ENCODE measurements at places on chromosomes 2 and 18.

DNA sequence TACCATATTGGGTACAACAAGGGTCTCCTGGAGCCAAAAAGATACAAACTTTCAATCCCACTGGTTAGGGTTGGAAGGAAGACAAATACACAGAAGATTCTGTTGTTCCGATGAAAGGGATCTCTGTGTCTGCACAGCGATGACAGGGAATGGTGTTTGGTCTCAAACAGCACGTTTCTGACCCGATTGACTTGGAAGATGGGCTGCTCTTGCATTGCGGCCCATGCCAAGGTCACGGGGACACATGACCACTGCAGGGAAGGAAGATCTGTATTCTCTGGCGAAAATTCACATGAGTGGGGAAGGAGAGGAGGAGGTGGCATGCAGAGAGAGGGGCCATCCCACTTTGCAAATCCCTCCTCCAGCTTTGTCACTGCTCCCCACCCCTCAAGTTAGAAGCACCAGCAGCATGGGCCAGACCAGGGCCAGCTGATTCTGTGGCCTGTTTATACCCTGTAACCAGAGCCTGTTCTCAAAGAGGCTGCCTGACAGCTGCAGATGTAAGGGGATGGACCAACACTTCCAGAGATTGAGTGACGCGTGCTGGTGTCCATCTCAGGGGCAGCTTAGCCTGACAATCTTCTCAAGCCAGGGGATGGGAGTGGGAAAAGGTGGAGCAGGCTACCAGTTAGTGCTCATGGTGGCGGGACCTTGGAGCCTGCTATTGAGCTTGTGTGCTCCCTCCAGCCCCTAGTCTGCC, 57.2 kb downstream of the TNP1 start:
- DNase-seq: no peak

GRCh38 chr18:50820901-50821520, 1.2 kb upstream of the MRO start:
- no peak for DNase-seq

- DNase-seq: no peak
Observed at GRCh38 chr2:203993560-203993959, 57.0 kb downstream of the ICOS start.

GRCh38 chr2:128803222-128803621, 484.6 kb upstream of the HS6ST1 start:
- no peak for DNase-seq

- no peak for DNase-seq
Observed at GRCh38 chr18:75116809-75117208, 92.1 kb downstream of the PTGR3 start.

DNA sequence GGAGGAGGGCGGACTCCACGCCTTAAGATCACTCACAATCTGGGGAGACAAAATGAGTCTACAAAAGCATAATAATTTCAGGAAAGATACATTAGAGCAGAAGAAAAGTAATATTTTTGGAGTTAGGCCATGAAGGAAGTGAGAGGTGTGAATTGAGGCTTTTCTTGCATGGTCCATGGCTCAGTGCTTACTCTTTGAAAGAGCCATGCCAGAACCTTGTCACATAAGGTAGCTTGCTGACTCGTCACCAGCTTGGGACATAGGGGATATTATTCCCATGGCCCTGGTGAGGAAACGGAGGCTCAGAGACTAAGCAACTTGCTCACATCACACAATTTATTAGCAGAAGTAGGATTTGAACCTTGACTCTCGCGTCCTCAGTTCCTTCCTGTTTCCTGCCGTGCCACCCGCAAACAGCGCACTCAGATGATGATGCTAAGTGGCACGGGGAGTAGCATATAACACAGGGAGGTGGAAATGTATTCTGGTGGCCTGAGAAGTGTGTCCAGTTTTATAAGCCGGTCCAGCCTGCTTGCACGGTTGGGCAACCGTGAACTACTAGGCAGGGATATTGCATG, 312.2 kb upstream of the EPAS1 start:
- no peak for DNase-seq

- DNase-seq: peak; percentile 72
Observed at GRCh38 chr2:180707884-180708205, 272.6 kb upstream of the UBE2E3 start.

GRCh38 chr2:232518844-232519243, 1.3 kb upstream of the PRSS56 start:
- DNase-seq: no peak

GRCh38 chr2:16666449-16666801, 791 bp upstream of the CYRIA start:
- peak; percentile 17 for DNase-seq

- DNase-seq: no peak
Observed at GRCh38 chr18:48713309-48713708, 174.5 kb downstream of the CTIF start.

GRCh38 chr2:150487537-150488429, at the start of gene RND3:
Gene RND3 (minus strand): TSS chr2:150487667. CDS start chr2:150487417, 250 bp downstream.
- peak; percentile 99 for DNase-seq

- no peak for DNase-seq
Observed at GRCh38 chr2:192940767-192941166, 746.0 kb upstream of the TMEFF2 start.

DNA sequence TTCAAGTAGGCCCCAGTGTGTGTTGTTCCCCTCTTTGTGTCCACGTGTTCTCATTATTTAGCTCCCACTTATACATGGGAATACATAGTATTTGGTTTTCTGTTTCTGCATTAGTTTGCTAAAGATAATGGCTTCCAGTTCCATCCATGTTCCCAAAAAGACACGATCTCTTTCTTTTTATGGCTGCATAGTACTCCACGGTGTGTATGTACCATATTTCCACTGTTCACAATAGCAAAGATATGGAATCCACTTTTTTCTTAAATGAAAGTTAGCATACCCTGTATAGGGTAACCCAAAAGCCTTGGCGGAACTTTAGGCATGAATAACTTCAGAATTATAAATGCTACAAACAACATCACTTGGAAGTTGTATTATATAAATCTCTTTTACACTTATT, 83.4 kb upstream of the NDUFV2 start:
- DNase-seq: no peak

- DNase-seq: no peak
Observed at GRCh38 chr2:36172824-36173223, 182.8 kb upstream of the CRIM1 start.

- DNase-seq: no peak
Observed at GRCh38 chr2:146438246-146438645, 1406.6 kb upstream of the ACVR2A start.

DNA sequence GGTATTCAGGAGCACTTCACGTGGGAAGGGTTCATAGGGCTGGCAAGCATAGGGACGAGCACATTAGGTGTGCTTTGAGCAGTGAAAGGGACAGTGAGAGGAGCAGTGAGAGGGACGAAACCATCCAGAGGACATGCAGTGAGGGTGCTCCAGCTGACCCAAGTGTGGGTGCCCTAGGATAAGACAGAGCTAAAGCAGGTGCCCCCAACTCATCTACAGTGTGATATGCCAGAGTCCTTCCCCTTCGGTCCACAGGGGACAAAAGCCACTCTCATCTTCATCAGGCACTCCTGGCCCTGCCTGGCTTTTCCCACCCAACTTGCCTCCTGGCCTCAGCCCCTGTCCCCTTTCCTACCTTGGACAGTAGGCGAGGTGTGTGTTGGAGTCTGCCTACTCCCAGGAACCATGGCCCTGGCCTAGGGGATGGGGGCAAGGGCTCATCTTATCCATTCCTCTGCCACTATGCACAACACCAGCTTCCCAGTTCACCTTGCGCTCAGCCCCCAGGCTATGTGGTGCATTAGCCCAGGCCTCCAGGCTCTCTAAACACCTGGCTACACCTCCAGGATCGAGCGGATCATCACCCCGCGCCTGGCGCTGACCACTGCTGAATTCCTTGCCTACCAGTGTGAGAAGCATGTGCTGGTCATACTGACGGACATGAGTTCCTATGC, 16.1 kb upstream of the ANKRD53 start:
- no peak for DNase-seq

- no peak for DNase-seq
Observed at GRCh38 chr2:60554074-60554645, 706 bp upstream of the BCL11A start.

DNA sequence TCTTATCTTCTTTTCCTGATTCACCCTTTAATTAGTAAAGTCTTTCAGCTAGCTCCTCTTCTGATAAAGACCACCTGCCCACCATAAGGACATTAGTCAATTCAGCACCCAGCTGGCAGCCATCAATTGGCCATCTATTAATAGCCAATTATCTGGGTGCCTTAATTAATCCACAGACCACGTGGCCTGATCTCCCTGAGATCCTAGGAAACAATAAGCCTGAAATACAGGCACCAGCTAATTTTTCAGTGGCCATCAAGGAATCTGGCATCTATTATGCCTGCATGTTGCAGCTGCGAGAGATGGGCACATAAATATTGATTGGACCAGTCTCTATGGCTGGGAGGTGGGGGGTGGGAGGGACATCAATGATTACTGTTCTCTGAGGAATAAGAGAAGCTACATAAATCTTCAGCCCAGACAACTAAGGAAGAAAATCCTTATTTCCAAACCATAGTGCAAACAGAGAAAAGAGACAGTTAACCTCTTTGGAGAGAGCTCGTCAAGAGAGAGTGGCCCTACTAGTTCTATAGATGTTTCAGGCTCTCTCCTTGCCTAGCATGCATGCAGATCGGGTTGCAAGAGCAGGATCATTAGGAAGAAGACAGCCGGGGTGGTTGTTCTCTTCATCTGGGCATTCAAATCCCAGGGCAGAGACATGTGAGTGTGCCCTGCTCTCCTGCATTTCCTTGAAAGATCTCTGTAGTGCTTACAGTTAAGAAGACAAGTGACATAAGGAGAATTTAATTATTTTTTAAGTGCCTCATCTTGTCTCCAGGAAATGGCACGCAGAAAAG, 8.7 kb downstream of the GALNT14 start:
- no peak for DNase-seq

GRCh38 chr2:45889620-45890370, 238.3 kb downstream of the PRKCE start:
- no peak for DNase-seq

GRCh38 chr2:143463719-143464118, 334.5 kb downstream of the ARHGAP15 start:
- no peak for DNase-seq

DNA sequence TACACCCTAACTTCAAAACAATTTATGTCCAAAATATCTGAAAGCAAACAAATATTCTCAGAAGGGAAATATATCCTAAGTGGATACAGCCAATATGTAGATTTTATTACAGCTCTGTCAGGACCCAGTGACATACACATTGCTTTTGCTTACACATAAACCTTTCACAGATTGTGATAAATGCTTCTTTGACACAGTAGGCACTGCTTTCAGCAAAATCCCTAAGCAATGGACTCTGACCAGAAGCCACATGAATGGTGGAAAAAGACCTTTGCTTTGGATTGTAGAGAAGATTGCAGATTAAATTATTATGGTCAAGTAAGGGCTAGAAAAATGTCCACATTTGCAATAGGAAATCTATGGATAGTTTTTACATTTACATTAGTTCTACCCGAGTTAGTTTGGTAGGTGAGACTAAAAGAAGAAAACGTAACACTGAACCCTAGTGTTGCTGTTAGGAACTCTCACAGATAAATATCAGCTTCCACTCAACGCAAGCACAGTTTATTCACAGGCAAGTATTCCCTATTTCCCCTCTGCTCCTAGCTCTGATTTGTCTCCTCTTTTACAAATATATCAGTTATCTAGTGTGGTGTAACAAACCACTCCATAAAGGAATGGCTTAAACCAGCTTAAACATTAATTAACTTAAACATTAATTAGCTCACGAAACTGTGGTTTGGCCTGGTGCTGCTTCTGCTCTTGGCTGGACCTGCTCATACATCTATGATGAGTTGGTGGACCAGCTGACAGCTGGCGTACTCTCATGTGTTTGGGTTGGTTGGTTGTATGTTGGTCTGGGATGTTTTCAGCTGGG, 23.6 kb upstream of the SERPINE2 start:
- no peak for DNase-seq

DNA sequence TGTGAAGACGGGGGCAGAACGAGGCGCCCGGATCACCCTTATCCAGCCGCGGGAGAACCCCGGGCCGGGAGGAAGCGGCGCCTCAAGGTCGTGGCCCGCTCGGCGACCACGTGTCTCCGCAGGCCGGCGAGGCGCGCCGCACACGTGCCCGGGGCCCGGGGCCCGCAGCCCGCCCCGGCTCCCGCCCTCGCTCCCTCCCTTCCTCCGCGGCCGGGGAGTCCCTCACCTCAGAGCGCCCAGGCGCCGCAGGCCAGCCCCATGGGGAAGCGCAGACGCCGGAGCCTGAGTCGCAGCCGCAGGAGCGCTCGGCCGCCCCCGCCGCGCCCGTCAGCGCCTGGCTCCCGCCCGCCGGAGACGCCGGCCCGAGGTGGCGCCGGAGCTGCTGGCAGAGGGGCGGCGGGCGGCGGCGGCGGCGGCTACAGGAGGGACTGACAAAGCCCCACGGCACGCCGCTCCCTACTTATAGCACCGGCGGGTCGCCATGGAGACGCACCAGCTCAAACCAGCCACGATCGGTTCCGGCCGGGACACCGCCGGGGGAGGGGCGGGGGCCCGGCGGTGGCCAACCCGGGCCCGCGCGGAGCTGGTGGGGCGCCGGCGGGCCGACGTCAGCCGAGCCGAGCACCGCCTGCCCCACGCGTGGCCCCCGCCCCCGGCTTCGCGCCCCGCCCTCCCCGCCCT, at the start of gene ODC1:
TSS of gene ODC1 (minus strand) at position 433 of the 681 bp plus-strand sequence. CDS start 3,295 bp downstream, outside the sequence.
- DNase-seq: peak; percentile 86

DNA sequence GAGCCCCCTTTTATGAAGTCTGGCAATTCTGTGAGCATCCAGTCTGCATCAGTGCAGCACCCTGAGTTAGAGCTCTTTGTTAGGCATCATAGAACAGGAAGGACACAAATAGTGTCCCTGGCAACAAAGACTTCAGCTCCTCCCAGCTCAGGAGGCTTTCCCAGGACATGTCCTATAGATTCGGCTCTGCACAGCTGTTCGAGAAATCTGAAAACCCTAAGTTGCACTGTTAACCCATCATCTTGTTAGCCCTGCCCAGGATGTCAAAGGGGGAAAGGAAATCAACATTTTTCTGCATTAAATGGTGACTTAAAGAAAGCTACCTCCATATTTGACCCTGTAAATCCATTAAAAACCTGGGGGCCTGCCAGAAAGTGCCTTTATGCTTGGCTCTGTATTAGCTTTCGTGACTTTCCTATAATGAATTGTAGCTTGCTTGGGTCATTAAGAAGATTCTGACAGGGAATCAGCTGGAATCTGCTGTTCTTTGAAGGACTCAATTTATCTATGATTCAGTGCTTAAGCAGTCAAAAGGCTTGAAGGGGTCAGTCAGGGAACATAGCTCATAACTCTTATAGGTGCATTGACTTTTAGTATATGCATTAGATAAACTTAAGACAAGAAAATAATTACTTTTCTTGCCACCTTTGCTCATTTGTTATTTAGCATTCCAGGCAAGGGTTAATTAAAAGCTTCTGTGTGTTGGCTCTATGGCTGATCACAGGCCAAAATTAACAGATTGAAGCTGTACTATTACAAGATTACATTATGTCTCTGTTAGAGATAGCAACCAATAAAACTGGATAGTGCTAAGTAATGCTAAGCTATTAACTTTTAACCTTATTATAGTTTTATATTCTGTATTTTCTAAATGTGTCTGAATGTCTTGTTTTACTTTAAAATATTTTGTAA, 20.6 kb downstream of the ERMN start:
- DNase-seq: peak; percentile 85

DNA sequence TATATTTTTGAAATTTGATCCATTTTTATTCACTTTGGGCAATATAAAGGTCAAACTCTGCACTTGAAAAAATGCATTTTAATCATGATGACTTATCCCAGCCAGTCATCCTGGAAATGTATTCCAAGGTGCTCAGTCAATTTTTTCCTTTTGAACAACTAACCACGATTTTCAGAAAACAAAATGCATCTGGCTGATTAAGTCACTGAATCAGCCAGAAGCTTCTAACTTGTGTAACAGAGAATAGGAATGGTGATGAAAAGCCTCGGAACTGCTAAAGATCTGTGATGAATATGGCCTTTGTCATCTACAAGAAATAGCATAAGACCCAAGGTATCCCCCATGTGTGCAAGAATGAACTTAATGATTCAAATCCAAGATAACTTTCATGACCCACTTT, 572.7 kb downstream of the EPHA4 start:
- DNase-seq: no peak

Data from fibroblast of skin of left quadriceps (primary cell).